ENCODE measurements at places on chromosomes 12 and 14.
A peak's percentile ranks its signal among the peaks of the same experiment; 100 is the strongest.

GRCh38 chr14:87940382-87940781 is 52.6 kb downstream of the GALC start:
- no peak for DNase-seq

- no peak for DNase-seq
Observed at GRCh38 chr12:106147956-106148355, 9.2 kb upstream of the NUAK1 start.

GRCh38 chr12:38149395-38150073 is 167.0 kb upstream of the ALG10B start:
- DNase-seq = no peak

- peak; percentile 66 for DNase-seq
Observed at GRCh38 chr14:105087308-105087962, 22.2 kb upstream of the GPR132 start.

GRCh38 chr14:76564471-76565422 is 188.8 kb downstream of the ESRRB start:
- DNase-seq = no peak

- no peak for DNase-seq
Observed at GRCh38 chr12:124625867-124626675, 58.7 kb upstream of the NCOR2 start.

DNA sequence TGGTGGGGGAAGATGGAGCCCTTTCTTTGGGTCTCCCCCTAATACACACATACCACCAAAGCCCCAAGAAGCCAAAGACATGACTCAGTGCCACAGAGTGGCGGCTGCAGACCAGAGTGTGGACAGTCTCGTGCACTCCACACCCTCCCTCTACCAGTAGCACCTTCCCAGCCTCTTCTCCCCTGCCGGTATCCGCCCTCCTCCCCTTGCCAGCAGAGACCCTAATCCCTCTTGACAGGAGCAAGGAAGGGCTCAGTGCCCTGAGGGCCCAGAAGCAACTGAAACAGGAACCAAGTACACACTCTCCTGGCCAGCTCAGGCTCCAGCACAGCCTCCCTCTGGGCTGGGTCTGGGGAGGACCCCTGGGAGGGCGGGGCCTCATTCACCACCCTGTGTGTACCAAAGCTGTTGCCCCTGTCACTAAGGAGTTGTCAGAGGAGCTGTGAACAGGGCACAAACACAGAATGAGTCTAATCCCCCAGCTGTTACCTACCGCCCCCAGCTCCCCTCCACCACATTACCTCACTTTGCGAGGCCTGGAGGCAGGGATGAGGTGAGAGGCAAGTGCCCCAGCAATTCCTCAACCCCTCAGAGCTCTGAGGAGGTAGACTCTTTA is 8.2 kb downstream of the SPRYD3 start:
- DNase-seq = no peak

DNA sequence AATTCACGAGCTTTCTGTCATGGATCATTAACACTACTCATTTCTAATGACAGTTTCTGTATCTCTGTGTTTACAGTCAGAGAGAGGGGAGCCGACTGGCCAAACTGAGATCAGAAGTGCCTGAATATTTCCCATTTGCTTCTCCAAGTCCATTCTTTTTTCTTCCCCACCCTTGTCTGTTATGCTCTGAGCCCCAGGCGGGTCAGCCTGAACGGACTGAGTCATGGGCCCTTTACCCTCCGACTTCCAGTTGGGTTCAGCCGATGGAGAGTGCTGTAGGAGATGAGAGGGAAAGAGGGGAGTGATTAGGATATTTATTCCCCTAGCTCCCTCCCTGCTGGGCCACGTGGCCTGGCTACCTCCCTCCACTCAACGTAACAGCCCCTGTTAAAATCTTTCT is 104.7 kb downstream of the PAH start:
- DNase-seq = no peak

DNA sequence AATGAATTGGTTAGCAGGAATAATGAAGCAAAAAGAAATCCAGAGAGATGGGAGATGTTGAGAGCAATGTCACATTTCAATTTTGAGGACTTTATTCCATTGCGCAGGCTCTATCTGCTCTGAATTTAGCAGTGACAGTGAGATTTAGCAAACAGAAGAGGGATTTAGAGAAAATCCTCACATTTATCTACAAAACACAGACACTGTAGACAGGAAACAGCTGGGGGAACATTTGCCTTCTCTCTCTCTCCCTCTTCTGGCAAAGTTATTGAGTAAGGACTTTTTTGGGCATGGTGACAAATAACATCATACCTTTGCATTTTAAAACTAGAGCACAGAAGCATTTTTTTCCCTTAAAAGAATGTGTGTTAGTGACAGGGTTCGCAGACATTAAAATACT is at the start of gene IGF1:
TSS of gene IGF1 (minus strand) at position 158 of the 400 bp plus-strand sequence. CDS start 182 bp downstream, outside the sequence.
- DNase-seq = no peak

- no peak for DNase-seq
Observed at GRCh38 chr14:53871951-53872350, 84.7 kb downstream of the BMP4 start.

DNA sequence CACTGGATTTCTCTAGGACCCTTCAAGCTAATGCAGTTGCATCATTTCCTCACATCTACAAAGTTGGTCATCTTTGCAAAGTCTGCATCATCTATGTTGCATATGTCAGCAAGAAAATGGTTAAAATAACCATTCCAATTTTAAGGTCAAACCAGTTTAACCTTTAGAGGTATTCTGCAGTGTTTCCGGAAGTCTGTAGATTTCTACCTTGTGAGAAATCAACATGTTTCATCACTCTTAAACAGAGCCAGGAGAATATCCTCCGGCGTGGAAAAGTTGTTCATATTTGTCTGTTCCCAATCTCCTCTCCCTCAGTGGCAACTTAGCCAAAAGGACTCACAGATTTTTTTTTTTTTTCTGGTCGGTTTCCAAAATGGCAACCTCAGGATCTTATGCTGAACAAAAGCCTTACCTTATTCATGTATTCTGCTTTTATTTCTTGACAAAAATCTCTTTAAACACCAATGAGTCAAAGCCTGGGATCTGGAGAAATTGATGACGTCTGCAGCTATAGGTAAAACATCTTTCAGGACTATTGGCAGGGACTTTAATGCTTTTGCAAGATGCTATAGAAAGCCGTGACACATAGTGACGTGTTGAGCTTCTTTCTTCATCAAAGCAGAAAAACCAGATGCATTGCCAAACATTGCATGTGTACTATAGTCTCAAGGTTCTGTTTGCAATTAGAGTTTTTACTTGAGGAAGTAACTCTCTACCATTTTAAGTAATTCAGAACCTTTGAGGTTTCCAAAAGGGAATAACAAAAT is 16.0 kb upstream of the CDK17 start:
- no peak for DNase-seq

GRCh38 chr14:74425525-74426201 is 347 bp downstream of the SYNDIG1L start:
- no peak for DNase-seq

DNA sequence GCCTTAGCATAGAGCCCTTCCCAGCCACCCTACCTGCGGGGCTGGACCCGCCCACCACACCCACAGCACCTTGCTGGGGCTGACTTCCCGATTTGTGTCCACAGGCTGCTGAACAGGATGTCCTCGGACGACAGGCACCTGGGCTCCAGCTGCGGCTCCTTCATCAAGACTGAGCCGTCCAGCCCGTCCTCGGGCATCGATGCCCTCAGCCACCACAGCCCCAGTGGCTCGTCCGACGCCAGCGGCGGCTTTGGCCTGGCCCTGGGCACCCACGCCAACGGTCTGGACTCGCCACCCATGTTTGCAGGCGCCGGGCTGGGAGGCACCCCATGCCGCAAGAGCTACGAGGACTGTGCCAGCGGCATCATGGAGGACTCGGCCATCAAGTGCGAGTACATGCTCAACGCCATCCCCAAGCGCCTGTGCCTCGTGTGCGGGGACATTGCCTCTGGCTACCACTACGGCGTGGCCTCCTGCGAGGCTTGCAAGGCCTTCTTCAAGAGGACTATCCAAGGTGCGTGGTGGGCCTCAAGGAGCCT is 63.4 kb downstream of the ESRRB start:
- no peak for DNase-seq

- no peak for DNase-seq
Observed at GRCh38 chr14:77140359-77141213, 1.0 kb downstream of the ZDHHC22 start.

GRCh38 chr12:107884769-107885694 is 110.5 kb downstream of the ASCL4 start:
- DNase-seq = peak; percentile 53

DNA sequence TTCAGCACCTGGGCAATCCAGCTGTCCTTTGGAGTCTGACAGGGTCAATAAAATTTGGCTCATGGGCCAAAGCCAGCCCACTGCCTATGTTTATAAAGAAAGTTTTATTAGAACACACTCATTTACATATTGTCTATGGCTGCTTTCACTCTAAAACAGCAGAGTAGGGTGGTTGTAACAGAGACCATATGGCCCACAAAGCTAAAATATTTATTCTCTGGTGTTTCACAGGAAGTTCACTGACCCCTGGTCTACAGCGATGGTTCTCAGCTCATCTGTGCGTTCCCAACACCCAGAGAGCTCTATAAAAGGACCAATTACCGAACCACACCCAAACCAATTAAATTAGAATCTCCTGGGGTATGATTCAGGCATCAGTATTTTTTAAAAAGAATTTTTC is 37.7 kb upstream of the RTRAF start:
- no peak for DNase-seq

- peak; percentile 21 for DNase-seq
Observed at GRCh38 chr12:113747017-113747416, 219.1 kb downstream of the RBM19 start.

DNA sequence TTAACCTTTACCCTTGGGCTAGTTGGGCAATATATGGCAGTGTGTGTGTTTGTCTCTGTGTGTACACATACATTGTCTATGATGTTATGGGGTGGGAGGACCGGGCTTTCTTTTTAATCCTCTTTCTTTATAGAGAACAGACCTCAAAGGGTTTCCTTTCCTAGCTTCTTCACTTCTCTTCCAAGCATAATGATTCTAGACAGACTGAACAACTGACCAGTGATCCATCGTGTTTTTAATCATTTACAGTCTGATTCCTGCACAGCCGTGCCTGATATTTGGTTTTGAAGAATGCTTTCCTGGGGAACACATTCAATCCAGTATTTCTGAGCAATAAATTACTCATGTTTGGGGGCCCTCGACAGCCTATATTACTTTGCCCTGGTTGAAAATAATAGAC is 481.1 kb upstream of the DCN start:
- DNase-seq = no peak

DNA sequence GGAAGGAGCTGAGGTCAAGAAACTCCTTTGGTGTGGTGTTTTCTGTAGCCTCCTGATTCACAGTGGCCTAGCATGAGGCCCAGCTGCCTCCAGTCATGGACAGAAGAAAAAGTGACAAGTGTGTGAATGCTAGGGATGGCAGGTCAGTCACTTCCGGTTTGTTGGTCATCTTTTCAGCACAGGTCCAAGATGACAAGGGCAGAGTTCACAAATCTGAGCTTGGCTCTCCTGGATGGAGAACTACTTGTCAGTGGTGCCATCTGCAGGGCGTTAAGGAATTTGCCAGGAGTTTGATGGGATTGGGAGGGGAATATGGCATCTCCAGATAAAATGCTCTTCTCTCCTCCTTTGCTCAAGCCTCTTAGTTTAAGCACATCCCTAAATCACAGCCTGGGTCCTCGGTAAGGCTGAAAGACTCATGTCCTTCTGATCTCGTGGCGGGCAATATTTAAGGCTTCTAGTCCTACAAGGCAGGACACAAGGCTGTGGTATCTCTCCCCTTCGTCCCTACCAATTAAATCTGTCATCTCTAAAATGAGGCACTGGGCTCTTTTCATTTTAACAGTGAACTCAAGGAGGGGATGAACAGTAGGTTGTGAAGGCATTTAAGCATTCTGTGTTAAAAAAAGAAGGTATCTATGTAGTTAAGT is 10.0 kb downstream of the TUBA1B start:
- no peak for DNase-seq

DNA sequence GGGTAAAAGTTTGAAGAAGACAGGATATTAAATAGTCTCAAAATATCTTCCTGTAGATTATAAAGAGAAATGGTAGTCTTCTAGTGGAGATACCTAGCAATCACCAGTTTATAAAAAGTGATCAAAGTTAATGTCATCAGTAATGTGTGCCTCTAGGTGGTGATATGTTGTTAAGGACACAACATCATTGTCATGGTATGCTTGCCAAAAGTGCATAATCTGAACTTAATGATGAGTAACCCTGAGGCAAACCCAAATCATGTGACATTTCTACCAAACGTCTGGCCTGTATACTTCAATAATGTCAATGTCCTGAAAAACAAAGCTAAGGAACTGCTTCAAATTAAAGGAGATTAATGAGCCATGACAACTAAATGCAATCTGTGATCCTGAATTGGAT is 214.7 kb downstream of the PHLDA1 start:
- DNase-seq = no peak

GRCh38 chr12:52916216-52916615 is 11.3 kb upstream of the KRT8 start:
- no peak for DNase-seq

DNA sequence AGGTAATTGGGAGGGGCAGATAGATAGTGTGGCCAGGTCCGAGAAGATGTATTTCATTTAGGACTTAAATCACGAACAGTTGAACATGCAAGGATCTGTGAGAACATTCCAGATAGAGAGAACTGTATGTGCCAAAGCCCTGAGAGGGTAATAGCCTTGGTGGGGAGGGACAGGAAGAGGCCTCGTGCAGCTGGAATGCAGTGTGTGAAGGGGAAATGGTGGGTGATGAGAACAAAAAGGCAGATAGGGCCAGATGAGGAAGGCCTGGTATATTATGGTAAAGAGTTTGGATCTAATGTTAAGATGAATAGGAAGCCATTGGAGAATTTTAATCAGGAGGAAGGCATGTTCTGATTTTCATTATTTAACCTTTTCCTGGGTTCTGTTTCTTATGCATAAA is 136.3 kb downstream of the TPH2 start:
- no peak for DNase-seq

DNA sequence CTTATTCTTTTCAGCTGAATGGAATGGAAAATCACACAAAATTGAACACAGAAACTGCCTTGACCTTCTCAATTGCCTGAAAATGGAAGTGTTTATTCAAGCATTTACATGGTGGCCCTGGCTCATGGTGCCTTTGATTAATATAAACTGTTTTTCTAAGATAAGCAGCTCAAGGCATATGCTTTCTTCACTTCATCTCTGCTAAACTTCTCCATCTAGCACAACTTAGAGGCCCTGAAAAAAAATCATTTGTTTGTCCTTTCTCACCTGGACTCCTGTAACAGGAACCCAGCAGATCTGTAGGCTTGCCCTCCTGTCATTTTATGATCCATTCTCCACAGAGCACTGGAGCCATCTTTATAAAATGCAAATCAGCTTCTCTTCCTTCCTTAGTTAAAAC is 117.5 kb upstream of the KRR1 start:
- no peak for DNase-seq

DNA sequence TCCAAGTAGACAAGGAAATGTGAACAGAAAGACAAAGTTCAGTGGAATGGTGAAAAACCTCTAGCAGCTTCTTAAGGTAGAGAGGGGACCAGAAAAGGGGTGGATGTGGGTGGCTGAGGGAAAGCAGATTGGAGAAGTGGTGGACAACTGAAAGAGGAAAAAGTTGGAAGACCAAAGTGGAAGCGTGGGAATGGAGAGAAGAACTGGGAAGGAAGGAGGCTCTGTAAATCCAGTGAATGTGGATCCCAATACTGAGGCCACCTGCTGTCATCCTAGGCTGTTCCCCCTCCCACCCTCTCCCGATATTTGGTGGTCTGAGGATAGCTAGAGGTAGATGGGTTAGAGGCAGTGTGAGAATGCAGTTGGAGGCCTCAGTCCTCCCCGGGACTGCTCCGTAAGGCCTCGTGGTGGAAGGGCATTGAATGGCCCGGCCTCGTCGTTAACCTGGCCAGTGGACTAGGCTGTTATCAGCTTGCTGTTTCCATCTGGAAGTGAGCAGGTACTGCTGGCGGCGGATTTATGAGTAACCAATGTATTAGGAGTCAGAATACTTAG is 822 bp upstream of the POU6F1 start:
- no peak for DNase-seq

Data from NCI-H2107 (cell line).